ENCODE measurements at places on chromosomes 2 and 18.

GRCh38 chr2:98643496-98644100 is 35.2 kb downstream of the UNC50 start:
- no peak for DNase-seq

DNA sequence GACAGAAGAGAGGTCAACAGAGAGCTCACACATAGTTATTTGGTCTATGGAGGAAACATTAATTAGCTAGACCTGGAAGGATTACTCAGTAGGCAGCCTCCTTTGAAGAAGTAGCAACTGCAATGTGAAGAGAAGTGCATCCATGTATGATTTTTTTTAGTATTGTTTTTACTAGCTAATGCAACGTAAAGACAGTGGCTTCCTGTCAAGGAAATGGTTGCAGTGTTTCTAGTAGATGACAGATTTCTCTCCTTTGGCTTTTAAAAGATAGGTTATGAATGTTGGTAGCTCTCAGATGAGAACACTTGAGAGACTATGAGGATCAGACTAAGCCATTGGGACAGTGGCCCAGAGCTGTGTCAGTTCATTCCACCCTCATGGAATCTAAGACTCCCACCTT is 175.8 kb downstream of the AGPS start:
- DNase-seq: no peak

GRCh38 chr2:167420211-167420610 is 531.9 kb downstream of the XIRP2 start:
- no peak for DNase-seq

- DNase-seq: peak; percentile 57
Observed at GRCh38 chr2:85694052-85695025, at the start of gene GNLY. TSS of gene GNLY (plus strand) at chr2:85694358. CDS start at chr2:85694419, 61 bp downstream.

DNA sequence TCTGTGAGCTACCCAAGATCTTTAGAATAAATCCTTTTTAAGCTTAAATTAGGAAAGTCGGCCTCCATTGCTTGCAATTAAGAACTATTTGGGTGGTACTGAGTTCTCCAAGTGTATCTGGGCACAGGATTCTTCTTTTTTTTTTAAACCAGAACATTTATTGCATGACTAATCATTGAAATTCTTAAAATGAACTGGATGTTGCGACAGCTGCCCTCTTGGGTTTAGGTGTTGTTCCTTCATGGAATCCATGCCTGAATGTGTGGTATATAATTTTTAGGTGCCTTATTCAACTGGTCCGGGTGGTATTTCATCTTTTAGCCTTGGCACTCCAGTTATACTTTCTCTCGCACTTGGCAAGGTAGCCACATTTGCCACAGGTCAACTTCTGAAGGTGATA is 14.5 kb upstream of the KCNK3 start:
- DNase-seq: no peak

DNA sequence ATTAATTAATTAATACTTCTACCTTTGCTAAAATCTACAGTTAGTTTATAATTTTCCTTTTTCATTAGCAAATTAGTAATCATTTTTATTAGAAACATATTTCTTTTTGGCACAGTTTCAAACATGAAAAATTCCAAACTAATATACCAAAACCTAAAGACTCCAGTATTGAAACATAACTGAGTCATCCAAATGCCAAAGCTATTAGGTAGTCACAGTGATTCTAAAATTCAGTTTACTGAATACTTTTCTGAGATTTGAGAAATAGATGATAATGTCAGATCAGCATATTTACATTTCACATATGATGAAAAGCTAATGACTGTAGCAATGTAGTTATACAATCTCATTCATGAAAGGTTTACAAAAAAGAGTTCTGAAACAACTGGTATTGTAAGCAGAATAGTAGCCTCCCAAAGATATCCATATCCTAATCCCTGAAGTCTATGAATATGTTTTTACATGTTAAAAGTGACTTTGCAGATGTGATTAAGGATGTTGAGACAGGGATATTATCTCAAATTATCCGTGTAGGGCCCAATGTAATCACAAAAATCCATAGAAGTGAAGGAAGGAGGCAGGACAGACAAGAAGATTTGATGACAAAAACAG is 680.2 kb upstream of the CHAC2 start:
- peak; percentile 59 for DNase-seq

DNA sequence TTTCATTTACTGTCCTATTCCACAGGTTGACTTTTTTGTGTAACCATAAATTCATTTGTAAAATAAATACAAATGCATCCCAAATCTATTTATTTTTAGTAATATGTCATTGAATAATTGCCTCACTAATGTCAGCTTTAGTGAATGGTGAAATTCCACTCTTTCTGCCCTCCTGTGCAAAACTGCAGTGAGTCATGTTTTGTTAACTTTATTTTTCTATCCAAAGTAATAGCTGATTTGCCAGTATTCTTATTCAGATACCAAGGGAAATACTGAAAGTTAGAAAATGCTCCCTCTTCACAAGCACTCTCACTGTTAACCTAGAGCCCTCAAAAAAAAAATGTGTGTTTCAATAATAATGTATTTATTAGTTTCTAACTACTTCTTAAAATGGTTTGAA is 322.8 kb downstream of the RIT2 start:
- DNase-seq: no peak

GRCh38 chr2:207490441-207490840 is 39.3 kb upstream of the CREB1 start:
- no peak for DNase-seq

DNA sequence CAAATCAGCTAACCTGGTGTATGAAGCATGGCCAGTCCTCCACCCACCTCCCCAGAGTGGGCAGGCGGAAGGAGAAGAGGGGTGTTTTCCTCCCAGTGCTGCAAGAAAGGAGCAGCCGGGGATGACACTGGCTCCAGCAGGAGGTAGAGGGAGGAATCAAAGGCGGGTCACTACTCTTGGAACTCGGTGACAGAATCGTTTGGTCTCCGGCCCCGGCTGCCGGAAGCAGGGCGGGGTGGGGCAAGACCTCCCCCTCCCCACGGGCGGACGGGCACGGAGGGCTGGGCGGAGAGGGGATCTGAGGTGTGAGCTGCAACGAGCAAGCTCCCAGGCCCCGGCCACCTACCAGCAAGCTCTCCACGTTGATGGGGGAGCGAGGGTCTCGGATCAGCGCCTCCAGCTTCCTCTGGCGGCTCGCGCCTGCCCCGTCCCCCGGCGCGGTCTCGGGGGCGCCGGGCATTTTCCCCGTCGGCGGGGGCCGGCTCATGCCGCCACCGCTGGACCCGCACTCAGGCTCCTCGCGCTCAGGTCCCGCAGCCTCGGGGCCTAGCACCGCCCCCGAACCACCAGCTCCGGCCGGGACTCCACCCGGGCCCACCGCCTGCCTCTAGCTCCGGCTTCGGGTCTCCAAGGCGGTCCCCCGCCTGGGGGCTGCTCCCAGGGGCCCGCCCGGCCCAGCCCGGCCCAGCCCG is 640 bp downstream of the ROCK2 start:
- DNase-seq: no peak

DNA sequence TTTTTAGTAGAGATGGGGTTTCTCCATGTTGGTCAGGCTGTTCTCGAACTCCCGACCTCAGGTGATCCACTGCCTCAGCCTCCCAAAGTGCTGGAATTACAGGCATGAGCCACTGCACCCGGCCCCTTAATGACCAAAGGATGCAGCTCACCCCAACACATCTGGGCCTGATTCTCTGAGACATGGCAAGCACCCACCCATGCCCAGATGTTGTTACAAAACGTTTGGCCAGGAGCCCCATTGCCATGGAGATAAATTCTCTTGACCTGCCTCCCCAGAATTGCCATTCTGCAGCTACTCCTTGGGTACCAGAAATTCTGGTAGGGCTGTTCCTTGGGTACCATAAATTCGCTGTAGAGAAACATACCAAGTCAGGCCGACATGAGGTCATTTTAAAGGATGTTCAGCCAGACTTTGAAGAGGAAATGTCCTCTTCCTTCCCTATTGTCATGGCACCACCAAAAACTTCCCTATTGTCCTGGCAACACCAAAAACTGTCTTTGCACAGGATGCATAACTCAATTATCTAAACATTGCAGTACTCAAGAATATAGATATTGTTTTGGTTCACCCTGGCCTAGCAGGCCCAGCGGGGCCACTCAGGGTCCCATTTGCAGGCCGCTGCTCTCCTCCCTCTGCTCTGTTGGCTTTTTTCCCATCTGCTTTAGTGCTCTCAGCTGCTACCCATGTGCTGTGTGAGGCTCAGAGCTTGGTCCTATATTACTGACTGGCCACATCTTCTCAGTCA is 160.9 kb upstream of the TTC39C start:
- no peak for DNase-seq

- no peak for DNase-seq
Observed at GRCh38 chr2:216768908-216769411, 73.6 kb upstream of the IGFBP5 start.
